ENCODE measurements at places on chromosomes 4 and X. TPM values are rescaled to one million over a fixed set of nuclear protein-coding genes. Genes with fewer than 3 reads are reported as not detected.

SYNPO2 gene
- total RNA-seq: not detected

ATXN3L gene
- total RNA-seq: not detected

CASK gene
- 18.9 TPM for total RNA-seq

CCDC160 gene
- total RNA-seq: not detected

SLC4A4 gene
- not detected for total RNA-seq

ZAR1 gene
- not detected for total RNA-seq

DNA sequence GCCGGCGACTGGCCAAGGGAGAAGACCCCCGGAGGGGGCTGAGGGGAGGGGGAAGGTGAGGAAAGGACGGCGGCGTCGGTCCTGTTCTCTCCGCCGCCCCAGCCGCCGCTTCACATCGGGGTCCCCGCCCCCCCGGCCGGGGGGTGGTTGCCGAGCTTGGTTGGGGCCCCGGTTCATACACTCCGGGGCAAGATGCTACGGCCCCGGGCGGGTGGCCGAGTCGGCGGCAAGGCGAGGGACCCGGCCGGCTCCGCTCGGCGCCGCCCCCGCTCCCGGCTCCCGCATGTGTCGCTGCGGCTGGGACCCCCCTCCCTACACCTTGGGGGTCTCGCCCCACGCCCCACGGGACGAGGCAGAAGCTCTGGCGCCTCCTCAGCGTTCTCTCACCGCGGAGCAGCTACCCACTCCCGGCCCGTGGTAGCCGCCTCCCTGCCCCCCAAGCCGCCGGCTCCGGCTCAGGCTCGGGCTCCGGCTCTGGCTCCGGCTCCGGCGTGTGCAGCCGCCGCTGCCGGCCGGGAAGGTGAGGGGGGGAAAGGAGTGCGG is 461 bp downstream of the FBXW7 start:
- no peak for DNase-seq

DNA sequence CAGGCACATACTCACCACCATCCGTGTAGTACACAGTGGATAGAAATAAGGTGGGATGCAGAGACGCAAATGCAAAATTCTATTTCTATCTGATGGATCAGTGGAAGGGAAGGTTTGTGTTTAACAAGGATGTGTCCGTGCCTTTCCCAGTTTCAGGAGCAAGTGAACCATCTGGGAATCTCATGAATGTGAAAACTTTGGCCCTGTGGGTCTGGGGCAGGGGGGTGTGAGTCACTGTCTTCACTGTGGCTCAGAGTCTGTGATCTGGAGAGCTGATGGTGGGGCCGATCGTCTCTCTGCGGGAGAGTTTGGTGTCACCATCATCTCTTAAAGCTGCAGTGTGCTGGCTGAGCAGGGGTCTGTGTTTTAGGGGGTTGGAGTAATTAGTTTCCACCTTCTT is 179.3 kb upstream of the STS start:
- no peak for DNase-seq

GRCh38 chr4:12555011-12555410 is 929.1 kb downstream of the RAB28 start:
- no peak for DNase-seq

DNA sequence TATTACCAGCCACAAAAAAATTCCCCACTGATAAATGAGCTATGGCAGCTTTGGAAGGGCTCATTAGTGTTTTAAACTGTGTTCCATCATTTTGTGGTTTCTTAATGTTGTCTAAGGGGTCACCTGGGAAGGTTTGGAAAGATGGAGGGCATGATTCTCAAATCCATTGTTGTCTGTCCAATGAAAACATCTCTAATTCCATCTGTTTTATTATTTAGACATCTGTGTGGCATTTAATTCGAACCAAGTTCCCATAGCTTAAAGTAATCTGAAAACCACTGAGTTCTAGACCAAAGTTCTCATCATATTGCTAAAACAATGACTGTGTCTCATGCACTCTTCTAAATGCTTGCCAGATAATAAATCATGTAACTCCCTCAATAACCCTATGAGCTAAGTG is 103.8 kb upstream of the PPP3CA start:
- DNase-seq: no peak

DNA sequence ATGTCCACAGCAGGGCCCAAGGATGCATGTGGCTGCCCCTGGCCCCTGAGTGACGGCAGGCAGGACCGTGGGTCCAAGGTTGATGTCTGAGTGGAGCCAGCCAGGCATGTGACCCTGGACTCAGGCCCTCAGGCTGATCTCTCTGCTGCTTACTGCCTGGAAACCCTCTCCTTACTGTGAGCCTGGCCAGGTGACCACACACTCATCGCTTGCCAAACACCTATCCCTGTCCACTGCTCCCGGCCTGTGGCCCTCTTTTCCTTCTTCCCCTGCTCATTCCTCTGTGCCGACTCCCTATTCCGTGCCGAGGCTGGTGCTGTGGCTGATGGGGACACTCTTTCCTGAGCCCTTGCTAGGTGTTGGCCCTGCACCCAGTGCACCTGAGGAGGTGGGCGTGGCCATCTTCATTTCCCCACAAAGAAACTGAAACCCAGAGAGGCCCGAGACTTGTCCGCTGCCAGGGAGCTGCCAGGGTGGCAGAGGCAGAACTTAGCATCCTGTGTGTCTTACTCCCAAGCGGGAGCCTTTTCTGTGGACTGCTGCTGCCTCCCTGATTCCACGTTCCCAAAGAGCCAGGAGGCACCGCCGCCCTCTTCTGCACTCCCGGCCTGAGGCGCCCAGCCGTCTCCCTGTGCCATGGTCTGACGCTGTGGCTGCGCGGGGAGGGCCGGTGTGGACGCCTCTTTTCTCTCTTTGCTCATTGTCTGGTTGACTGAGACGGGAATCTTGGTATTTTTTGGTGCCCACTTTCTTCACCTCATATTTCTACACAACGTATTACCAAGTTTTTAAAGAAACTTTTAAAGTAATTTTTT is 11.2 kb upstream of the RNF4 start:
- DNase-seq: no peak

- DNase-seq: peak; percentile 4
Measured at GRCh38 chr4:129218360-129218759, 122.4 kb downstream of the C4orf33 start.

DNA sequence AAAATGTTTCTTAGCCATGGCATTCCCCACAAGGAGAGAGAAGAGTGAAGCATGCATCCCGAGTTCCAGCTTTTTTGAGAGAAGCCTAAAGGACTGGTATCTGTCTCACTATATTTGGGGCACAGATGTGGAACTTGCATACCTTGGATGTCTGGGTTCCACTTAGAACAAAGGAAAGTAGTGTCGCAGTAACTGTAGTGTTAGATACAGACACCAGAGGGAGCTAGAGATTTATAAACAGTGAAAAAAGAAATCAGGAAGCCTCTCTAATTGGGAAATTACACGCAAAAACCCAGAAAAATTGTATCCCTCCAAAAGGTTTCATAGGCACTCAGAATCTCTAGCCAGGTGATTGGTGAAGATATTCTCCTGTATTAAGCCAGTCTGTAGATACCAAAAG is 34.4 kb downstream of the AGTR2 start:
- no peak for DNase-seq

- DNase-seq: no peak
Measured at GRCh38 chr4:11216520-11216919, 212.2 kb downstream of the HS3ST1 start.

DNA sequence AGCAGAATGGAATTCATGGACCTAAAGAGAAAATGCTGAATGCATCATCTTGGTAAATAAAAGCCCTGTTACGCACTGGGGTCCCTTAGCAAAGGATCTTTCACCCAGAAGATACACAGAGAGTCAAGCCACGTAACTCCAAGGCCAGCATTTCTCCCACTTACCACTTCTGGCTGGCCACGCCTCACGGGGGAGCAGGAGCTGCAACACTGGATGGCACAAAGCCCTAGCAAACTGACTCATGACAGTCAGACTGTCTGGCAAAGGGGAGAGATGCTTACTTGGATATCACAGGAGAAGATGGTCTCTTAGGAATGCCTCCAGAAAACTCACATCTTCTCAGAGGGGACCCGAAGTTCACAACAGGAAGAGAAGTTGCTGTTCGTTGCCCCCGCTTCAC is 51.4 kb upstream of the BCLAF3 start:
- DNase-seq: no peak

- no peak for DNase-seq
Measured at GRCh38 chr4:101218346-101218745, 129.0 kb downstream of the PPP3CA start.

DNA sequence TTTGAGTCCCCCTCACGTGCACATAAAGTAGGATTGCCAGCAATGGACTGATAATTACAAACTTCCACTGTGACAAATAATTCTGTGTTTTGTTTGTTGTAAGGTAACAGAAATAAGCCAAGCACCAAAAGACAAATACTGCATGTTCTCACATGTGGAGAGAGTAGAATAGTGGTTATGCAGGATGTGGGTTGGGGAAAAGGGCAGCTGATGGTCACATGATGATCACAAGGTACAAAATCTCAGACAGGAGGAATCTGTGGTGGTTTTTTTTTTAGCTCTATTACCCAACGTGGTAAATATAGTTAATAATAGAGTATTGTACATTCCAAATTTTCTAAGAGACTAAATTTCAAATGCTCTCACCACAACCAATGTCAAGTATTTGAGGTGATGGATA is 182.3 kb downstream of the BANK1 start:
- no peak for DNase-seq

DNA sequence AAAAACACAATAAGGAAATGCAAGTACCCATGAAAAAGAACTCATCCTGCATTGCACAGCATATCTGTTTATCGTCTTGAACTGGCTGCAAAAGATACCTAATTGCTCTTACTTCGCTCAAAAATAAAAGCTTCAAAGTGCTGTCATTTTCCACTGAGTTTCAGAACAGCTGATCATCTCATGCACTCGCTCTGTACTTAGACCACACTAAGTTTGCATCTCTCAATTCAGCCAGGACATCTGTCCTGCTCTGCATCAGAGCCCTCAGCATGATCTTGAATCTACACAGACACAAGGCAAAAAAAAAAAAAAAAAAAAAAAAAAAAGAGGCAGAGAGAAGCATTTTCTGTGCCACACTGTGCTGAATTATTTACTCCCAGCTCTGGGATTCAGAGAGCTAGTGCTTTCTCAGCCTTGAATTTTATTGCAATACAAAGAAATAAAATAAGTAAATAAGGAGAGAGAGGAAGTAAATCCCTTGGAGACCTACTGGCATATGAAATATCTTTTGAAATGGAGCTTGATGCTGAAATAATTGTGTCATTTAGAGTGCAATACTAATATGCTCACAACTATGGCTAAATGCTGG is 81.3 kb downstream of the PPP1R2C start:
- DNase-seq: no peak

- DNase-seq: no peak
Measured at GRCh38 chr4:95394752-95395306, 153.9 kb downstream of the UNC5C start.
